Smooth muscle cell of the brain vasculature (primary cell): ENCODE measurements at places on chromosomes 1 and 21.

DNA sequence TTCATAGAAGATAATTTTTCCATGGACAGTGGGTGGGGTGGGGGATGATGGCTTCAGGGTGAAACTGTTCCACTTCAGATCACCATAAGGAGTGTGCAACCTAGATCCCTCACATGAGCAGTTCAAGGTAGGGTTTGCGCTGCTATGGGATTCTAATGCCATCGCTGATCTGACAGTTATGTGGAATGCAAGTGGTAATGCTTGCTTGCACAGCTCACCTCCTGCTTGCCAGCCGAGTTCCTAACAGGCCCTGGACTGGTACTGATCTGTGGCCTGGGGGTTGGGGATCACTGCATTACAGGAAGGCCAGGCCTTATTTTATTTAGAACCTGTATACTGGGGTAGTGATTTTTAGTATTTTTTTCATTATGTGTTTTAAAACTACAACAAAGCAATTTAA is 22.0 kb downstream of the MAN1A2 start:
- no peak for DNase-seq

DNA sequence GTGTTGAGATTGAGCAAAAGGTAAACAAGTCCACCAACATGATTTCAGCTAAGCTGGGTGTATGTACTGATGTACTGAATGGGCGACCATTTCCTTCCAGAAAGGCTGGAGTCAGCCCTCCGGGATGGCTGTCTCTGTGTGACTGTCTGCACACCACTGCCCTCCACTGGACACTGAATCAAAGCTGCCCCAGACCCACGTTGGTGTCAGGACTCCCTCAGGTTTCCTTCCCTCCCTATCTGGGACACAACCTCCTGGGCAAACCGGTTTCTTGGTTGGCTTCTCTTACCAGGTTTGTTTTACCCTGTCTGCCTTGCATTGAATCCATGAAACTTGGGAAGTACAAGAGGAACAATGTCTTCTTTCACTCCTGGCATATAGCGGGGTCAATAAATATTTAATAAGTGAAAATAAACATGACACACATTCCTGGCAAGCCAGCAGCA is 5.3 kb upstream of the SRP9 start:
- peak; percentile 77 for DNase-seq

DNA sequence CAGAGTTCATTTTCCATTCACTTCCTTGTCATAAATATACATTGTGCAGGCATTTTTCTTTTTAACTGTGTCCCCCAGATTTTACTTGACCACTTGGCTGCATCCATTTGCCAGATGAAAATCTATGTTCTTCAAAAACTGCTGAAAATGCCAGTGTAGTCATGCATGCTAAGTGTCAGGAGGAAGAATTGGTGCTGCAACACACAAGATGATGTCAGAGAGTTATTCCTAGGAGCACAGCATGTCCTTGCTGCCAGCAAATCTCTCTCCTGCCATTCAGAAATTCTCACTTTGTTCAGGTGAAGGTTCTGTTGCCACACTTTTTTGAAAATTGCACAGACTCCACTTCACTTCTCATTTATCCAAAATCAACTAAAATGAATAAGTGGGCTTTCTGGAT is 106.4 kb upstream of the MAGI3 start:
- DNase-seq = no peak

- DNase-seq = no peak
Observed at GRCh38 chr1:21499283-21499950, 9.8 kb upstream of the ALPL start.

GRCh38 chr1:247110627-247111258 is 6.6 kb upstream of the ZNF669 start:
- DNase-seq = no peak

GRCh38 chr1:24483441-24483840 is 19.2 kb upstream of the RCAN3 start:
- no peak for DNase-seq

DNA sequence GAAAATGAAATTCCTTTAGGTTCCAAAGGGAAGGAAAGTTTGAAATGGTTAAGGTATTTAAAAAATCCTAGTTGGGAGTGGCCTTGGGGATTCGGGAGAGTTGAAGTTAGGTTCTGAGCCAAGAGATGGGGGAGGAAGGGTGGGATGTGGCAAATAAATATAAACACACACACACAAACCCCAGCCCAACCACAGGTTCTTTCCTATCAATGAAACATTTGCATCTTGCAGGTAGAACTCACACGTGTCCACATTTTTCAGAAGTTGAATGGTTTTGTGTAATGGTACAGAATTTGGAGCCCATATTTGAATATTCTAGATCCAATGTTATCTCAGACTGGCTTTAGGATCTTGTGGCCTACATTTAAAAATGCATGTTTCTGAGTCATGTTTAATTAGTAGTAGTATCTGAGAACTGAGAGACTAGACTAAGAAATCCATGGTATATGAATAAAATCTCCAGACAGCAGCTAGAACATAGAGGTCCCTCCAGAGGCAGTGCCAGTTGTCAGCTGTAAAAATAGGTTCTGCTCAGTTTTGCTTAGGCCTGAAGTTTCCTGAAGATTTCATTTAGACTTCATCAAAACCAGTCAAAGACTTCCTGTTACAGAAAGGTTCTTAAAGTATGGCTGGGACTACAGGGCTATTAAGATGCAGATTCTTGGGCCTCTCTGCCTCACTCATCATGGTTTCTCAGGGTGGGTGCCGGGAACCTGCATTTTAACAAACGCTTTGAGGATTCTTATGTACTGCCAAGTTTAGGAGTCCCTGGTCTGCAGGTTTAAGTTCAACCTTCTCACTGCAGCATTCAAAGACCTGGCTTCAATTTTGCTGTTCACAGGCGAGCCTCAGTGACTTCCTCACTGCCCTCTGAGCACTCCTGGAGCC is 21.3 kb downstream of the RUNX1 start:
- DNase-seq = no peak

DNA sequence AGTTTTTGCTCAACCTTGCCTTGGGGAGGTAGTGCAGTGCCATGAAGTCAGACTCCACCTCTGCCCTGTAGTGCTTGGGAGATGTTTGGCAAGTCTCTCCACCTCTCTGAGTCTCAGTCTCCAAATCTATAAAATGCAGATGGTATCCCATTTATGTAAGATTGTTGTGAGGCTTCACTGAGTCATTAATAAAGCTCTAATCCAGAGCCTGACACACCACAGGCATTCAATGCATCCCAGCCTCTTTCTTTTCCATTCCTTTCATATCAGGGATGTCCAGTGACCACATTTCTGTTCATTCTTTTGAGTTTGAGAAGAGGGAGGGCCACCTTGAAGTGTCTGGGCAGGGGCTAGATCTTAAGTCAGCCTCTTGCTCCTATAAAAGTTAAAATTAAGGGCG is 37.6 kb upstream of the LMO4 start:
- no peak for DNase-seq

DNA sequence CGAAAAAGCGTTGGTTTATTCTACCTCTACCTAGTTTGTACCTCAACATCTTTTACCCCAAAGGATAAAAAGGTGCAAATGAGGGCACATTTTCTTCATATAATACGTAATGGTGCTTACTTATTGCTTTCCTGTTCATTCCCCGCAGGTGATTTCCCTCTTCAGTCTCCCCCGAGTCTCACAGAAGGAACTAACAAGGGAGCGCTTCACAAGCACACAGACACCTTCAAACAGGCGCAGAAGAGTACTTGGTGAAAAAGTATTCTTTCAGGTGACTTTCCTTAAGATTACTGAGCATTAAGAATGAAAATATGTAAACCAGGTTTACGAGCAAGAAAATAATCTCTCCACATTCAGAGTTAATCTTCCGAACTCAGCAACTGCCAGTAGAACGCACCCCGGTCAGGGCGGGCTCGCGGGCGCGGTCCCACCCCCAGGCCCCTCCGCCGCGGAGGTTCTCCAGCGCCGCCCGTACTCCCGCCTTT is 511 bp upstream of the RABGAP1L start:
- DNase-seq = no peak

DNA sequence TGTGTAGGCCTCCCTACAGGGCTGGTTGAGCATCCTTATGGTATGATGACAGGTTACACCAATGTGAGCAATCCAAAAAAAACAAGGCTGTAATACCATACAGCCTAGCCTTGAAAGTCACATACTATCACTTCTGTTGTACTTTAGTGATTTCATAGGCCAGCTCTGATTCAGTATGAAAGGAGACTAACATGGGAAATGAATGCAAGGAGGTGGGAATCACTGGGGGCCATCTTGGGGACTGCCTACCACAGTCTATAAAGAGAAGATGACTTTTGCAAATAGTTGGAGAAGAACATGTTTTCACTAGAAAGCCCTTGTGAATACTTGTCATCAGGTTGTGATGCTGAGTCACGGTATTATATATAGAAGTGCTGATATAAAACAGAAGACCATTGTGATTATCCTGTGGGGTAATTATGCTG is 270.7 kb downstream of the S1PR1 start:
- DNase-seq = no peak

GRCh38 chr1:238340989-238341388 is 450.3 kb upstream of the ZP4 start:
- DNase-seq = no peak

DNA sequence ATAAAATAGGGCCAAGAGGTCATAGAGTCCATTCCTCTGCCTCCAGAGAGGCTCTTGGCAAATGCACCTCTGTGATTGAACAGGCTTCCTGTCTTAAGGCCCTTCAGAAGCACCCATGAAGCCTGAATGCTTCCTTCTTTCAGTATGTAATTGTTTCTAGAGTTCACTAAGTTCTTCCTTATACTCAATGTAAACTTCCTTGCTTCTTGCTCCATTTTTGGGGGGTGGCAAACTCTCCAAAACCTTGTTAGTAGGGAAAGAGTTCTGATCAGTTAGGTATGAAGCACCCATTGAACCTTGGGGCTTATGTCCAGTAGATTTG is 102.3 kb upstream of the LPGAT1 start:
- DNase-seq = no peak

DNA sequence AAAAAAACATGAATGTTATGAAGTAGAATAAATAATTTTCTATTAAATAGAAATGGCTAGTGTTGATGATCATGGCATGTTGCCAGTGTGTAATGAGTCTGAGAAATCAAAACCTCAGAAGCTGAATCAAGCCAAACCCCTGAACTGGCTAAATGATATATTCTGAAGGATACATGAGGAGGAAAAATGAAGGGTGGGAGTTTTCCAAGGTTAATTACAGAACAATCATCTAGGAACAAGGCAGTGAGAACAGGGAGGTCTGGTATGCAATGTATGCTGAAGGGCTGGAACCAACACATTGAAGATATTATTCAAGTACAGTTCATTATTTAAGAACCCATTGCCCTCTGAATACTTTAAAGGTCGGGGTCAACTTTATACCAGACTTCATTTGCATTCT is 309.1 kb upstream of the NRIP1 start:
- DNase-seq = no peak

DNA sequence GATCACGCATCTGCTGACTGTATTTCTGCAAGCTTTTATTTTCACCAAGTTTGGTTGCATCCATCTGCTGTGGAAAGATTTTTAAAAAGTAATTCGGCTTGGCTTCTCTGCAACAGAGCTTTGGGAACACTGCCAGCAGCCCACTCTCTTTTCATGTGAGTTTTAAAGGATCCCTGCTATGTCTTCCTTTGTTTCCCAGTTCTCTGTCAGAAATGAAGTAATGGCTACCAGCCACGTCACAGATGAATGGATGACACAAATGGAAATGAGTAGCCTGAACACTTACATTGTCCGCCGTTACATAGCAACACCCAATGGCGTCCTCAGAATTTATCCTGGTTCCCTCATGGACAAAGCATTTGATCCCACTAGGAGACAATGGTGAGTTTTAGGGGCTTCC is 80.6 kb upstream of the RAVER2 start:
- DNase-seq = no peak

DNA sequence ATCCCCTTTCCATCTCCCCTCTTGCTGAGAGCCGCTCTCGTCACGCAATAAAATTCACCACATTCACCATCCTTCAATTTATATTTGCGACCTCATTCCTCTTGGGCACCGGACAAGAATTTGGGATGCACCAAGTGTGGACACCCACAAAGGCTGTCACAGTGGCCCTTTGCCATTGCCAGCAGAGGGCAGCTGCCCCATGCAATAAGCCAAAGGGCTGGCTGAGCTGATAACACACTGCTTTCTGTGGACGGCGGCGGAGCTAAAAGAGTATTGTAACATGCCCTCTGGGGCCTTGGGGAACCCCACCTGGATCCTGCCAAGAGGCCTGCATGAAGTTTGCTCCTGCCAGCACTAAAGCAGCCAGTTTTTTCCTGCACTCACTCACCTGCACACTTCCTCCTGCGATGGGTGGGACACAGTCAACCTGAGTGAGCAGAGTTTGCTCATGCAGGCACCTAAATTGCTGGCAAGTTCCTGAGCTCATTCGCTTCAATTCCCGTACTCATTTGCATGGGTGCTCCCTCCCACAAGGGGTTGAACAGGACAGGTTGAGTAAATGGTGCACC is 792.3 kb upstream of the ADAMTS5 start:
- no peak for DNase-seq
